ENCODE measurements at places on chromosomes 4 and X.

GRCh38 chr4:74339501-74339900 lies 25.4 kb upstream of the EREG start:
- DNase-seq = no peak

DNA sequence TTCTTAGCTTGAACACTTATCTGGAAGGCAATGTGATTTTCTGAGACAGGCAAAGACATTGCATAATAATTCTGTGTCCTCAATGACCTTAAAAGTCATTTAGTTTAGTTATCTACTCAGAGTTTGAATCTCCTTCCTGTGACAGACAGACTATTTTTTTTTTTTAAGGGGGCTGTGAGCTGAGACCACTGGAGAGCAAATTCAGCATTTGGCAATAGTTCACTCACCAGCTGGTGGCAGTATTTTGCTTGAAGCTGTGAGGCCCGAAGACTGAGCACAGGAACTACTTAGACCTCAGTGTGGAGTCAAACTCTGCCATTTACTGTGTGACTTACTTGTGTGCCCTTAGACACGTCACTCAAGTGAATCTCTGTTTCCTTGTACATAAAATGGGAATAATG lies 22.9 kb upstream of the CPE start:
- no peak for DNase-seq

GRCh38 chr4:8905773-8906667 lies 34.4 kb upstream of the HMX1 start:
- DNase-seq = no peak

GRCh38 chrX:104288269-104288668 lies 33.5 kb upstream of the ESX1 start:
- no peak for DNase-seq

GRCh38 chr4:74033739-74034138 lies 4.8 kb downstream of the CXCL3 start:
- DNase-seq = no peak

DNA sequence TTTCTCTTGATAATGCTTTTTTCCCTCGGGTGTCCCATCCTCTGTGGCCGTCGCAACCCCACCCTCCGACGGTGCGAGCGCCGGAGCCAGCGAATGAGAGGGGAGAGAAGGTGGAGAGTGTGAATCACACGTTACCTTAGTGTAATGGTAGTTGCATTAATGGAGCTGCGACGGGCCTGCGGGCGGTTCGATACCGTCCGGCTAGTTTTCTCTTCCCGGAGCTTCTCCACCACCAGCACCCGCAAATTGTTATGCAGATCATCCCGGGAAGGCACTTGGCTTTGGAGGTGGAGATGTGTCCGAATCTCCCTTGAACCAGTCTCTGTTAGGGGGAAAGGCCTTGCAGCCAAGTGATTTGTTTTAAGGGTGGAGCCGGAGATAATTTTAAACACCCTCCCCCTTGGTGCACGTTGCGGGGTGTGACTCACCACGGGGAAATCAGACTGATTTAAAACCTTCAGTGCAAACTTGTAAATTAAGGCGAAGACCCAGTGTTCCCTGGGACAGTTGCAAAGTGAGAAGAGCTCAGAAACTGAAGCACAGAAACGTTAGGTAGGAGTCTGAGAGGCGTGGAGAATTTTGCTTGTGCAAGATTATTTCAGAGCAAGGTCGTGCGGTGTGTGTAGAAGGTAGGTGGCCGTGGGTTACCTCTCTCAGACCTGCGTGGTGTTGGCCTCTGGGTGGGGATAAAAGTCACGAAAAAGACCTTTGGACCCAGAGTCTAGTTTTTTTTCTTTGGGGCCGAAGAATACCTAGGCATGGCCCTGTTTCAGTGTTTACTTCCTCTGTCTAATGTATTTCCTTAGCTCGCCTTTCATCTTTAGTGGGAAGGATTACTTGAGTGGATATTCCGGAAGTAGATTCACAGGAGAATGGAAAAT lies 1.3 kb downstream of the AFF1 start:
- DNase-seq = no peak

DNA sequence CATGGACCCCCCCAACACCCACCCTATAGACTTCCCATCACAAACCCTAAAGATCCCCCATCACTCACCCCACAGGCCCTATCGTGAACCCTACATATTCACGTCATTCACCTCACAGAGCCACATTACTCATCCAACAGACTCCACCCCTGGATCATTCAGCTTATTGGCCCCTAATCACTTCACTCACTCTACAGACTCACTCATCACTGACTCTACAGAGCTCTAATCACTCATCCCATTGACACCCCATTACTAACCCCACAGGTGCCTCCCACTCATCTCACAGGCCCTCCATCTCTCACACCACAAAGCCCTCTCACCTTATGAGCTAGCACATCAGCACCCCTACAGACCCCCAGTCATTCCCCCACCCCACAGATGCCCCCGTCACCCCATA lies 6.3 kb upstream of the TBC1D25 start:
- no peak for DNase-seq

- DNase-seq = no peak
Observed at GRCh38 chr4:185381288-185382196, 14.2 kb downstream of the LRP2BP start.

GRCh38 chr4:79466621-79467020 lies 58.6 kb upstream of the GK2 start:
- DNase-seq = no peak

DNA sequence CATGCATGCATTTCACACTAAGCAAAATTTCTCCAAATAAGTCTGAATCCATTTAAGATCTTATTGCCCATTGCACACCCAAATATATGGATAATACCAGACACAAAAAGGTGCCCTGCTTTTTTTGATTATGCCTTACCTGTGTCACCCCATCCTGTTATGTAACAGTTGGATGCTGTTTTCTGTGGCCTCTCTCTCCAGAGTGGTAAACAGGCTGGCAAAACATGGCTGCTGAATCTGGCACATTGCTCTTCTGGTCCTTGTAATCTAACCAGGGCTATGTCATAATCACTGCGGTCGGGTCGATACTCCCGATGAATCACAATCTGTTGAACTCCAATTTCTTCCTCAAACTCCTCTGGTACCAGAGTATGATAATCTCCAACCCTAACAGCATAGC lies 70.1 kb downstream of the PRSS12 start:
- DNase-seq = no peak

DNA sequence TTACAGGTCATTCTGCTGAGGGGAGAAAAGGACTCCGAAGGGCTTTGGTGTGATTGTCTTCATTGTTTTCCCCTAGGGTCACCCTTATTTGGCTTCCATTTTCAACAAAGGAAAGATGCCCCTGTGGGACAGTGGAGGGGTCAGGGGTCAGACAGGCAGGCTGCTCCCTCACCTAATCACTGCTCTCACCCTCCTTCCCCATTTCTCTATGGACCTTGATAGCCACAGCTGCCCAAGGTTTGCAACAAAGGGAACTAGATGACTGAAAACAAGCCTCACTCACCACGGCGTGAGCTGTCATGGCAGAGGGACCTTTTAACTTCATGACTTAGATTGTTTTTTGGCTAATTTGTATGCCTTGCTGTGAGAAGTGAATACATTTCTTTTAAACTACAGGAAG lies 40.7 kb downstream of the C4orf51 start:
- DNase-seq = no peak

- no peak for DNase-seq
Observed at GRCh38 chr4:157005831-157006230, 34.2 kb upstream of the PDGFC start.

DNA sequence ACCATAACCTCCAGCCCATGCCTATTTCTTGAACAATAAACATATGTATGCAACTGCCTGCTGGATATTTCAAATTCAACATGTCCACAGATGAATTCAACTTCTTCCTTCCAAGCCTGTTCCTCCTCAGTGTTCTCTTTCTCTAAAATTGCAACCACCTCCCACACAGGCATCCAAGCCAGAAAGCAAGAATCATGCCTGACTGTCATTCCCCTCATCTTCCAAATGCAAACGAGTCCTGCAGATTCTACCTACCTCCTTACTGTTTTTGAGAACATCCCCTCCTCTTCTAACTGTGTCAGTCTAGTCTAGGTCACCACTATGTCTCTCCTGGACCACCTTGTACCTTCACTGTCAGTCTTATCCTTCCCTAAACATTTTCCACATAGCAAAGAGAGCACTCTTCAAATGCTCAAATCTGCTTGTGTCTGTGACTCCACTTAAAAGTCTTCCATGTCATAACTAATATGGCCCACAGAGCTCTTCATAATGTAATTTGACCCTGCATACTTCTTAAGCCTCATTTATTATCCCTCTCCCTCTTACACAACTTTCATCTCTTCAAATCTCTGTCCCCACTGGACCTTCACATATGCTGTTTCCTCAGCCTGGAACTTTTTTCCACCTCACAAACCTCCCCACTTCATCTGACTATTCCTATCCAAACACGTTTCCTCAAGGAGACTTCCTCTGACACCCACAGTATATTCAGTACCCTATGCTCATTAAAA lies 25.7 kb downstream of the MAPK10 start:
- no peak for DNase-seq

GRCh38 chrX:22278375-22278774 lies 5.7 kb downstream of the CBLL2 start:
- DNase-seq = no peak

- DNase-seq = peak; percentile 24
Observed at GRCh38 chr4:89101256-89102161, 9.8 kb upstream of the TIGD2 start.

- DNase-seq = no peak
Observed at GRCh38 chr4:89110541-89110985, 770 bp upstream of the TIGD2 start.

- DNase-seq = no peak
Observed at GRCh38 chrX:150465326-150465725, 102.2 kb downstream of the MAMLD1 start.

- no peak for DNase-seq
Observed at GRCh38 chr4:94412658-94413038, 39.1 kb upstream of the PDLIM5 start.

All from GM12892 (cell line).